Thymus (tissue), 14 donors: ENCODE measurements at places on chromosomes 5 and 9.

DNA sequence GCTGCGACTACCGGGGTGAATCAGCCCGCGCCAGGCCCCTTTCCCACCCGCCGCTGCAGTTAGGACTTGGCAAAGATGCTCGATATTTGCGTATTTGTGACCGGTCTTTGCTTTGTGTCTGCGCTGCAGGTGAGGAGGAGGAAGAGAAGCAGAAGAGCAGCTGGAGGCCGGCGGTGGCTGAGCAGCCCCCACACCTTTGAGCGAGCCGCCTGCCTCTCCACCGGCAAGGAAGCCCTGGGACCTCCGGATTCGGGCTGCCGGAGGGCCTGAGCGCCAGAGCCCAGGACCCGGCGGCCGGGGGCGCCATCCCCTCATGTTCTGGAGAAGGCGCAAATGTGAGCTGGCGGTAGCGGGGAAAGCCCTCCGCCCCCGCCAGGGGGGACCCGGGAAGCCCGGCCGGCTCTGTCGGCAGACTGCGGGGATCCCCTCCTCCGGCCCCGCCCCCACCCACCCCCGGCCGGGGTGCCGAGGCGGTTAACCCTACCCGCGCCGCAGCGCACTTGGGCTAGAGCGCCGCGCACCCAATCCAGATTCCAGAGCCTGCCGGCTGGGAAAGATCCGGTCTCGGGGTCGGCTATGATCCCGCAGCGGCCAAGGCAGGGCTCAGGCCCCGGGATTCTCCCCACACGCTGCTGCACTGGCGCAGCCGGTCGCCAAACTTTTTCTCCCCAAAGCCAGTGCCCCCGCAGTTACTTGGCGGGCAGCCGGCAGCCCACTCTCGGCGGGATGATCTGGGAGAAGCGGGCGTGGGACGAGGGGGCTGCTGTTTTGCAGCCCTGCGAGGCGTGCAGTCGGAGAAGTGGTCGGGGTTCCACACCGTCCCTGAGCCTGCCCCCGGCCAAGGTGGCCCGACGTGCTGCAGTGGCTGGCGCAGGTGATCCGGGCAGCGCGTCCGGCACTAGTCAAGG lies 800 bp upstream of the KCNN2 start:
- no peak for DNase-seq

DNA sequence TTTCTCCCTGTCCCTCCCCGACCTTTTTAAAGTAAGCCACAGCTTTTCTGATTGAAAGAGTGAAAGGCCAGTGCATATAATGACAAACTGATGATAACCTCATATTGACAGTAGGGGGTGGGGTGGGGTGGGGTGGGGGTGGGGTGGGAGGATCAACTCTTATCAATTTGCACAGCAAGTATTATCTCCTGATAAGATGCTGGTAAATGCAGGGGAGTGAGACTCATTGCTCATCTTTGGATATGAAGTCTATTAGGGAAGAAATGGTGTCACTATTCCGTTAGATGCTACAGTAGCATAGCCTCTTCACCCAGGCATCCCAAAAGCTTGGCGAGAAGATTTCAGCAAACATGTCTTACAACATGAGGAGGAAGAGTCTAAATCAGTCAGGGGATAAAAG lies 38.9 kb upstream of the HMGCS1 start:
- no peak for DNase-seq

DNA sequence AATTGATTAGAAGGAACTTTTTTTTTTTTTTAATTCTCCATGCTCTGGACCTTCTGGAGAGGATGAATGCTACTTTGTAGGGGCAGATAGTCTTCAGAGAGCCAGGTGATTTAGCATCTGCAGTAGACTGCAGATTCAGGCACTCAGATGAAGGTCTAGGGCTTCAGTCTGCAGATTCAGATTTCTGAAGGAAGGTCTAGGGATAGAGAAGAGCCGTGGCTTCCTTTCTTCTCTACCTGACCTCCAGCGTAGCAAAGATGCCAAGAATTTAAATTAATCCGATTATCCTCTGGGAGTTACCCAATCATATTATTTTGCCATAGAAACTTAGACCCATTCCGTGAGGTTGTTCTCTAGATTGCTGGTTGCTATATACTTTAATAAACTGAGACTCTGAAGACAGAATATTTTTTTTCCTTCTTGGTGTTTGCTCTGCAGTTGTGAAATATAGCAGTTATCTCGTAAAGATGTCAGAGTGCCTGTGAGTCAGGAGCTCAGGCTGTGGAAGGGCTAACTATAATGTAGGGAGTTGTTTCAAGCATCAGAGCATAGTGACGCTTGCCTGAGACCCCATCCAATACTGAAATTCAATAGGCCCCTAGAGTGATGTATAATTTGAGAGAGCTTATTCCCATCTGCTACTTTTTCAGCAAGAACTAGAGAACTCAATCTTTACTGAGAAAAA lies 132.7 kb upstream of the SLC12A2 start:
- no peak for DNase-seq

DNA sequence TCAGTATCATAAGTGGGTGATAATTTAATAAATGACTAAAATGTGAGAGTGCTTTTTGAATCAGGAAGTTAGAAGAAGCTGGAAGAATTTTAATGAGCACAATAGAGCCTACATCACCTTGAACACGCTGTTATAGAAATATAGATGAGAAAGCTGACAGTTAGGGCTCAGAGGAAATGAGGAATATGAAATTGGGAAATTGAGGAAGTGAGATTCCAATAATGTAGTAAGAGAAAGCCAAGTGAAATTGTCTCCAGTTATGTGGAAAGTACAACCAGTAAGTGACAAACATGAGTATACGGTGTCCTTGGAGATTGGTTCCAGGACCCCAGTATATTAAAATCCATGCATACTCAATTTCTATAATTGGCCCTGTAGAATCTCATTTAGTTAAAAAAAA lies 235.9 kb upstream of the FAM174A start:
- no peak for DNase-seq
